ENCODE measurements at places on chromosomes 6 and 20. TPM values are rescaled to one million over a fixed set of nuclear protein-coding genes. Genes with fewer than 3 reads are reported as not detected.
A peak's percentile ranks its signal among the peaks of the same experiment; 100 is the strongest.

DNA sequence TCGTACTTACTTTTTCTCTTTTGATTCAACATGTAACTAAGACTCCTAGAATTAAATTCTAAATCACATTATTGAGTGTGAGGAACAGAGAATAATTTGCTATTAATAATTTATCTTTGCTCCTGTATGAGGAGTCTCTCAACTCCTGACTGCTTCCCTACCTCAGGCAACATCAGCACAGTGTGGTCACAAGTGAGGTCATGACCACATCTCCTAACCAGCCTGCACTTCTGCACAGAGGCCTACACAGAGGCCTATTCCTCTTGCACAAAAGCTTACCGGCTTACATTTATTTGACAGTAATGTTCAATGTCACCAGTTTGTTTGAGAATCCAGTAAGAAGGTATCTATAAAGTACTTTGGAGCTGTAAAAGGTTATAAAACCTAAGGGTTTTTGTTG lies 637.4 kb upstream of the MARCKS start:
- no peak overlapping the region for H3K4me3 ChIP-seq
- no peaks in the 10 kb centered on the region for H3K4me1 ChIP-seq
- no peaks in the 10 kb centered on the region for H3K36me3 ChIP-seq
- H3K27ac ChIP-seq: no peak overlapping the region
- DNase-seq: no peak
- no peaks in the 10 kb centered on the region for H3K27me3 ChIP-seq

- H3K4me1 ChIP-seq: peaks cover 52% of the 10 kb centered on the region
- H3K36me3 ChIP-seq: peaks cover 7% of the 10 kb centered on the region
- H3K27ac ChIP-seq: peak overlapping the region; percentile 80
Observed at GRCh38 chr6:45422503-45423110, 44.9 kb upstream of the SUPT3H start.

- H3K27ac ChIP-seq: no peak overlapping the region
- H3K4me1 ChIP-seq: peaks cover 34% of the 10 kb centered on the region
- H3K27me3 ChIP-seq: no peaks in the 10 kb centered on the region
- no peaks in the 10 kb centered on the region for H3K36me3 ChIP-seq
Observed at GRCh38 chr6:1834646-1835516, 225.2 kb downstream of the FOXC1 start.

DNA sequence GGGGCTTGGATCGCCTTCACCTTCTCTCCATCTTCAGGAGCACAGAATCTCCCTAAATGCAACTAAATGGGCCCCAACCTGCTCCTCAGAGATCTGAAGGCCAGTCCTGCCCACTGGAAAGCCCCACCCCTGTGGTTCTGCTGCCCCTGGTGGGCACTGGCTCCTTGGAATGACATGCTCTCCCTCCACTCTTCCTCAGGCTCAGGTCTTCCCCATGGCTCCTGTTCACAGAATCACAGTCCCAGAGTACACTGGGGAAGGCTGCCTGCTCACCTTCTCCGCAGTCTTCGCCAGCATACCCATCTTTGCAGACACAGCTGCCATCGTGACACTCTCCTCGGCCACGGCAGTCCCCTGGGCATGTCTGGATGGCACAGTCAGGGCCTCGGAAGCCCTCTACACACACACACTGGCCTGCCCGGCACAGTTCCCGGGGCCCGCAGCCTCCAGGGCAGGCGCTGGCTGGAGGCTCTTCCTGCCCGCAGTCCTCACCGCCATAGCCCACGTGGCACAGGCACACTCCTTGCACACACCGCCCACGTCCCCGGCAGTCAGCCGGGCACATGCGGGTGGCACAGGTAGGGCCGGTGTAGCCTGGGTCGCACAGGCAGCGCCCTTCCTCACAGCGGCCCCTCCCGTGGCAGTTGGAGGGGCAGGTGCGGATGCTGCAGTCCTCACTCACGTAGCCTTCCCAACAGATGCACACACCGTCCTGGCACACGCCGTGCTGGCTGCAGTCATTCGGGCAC lies 13.6 kb downstream of the TNXB start:
- peaks cover 28% of the 10 kb centered on the region for H3K4me1 ChIP-seq
- H3K27ac ChIP-seq: no peak overlapping the region
- no peak for DNase-seq
- H3K27me3 ChIP-seq: peaks cover 25% of the 10 kb centered on the region

DNA sequence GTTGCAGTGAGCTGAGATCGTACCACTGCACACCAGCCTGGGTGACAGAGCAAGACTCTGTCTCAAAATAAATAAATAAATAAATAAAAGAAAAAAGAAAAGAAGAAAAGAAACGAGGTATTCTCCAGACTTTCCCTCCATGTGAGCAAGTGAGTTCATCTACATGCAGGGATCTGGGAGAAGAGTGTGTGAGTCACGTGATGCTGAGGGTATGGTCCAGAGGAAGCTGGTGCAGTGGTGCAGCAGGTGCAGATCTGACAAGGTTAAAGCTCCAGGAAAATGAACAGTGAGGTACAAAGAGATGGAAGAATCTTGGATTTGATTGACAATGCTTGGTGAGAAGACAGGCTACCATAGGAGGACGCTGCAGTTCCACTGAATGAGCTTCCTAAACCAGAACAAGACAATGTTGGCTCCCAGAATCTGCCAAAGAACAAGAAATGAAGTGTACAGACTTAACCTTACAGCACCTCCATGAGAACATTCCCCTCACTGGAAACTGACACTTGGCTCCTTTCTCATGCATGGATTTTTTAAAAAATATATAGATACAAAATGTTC lies 79.5 kb upstream of the BTBD3 start:
- no peak overlapping the region for H3K27ac ChIP-seq
- H3K4me1 ChIP-seq: peaks cover 9% of the 10 kb centered on the region
- no peaks in the 10 kb centered on the region for H3K36me3 ChIP-seq
- DNase-seq: no peak
- peaks cover 1% of the 10 kb centered on the region for H3K27me3 ChIP-seq
- no peak overlapping the region for H3K4me3 ChIP-seq

- peak; percentile 60 for DNase-seq
- peaks cover 28% of the 10 kb centered on the region for H3K4me1 ChIP-seq
- H3K36me3 ChIP-seq: no peaks in the 10 kb centered on the region
- no peak overlapping the region for H3K4me3 ChIP-seq
- no peaks in the 10 kb centered on the region for H3K27me3 ChIP-seq
- no peak overlapping the region for H3K27ac ChIP-seq
Observed at GRCh38 chr6:137705160-137706082, 161.6 kb upstream of the TNFAIP3 start.

DNA sequence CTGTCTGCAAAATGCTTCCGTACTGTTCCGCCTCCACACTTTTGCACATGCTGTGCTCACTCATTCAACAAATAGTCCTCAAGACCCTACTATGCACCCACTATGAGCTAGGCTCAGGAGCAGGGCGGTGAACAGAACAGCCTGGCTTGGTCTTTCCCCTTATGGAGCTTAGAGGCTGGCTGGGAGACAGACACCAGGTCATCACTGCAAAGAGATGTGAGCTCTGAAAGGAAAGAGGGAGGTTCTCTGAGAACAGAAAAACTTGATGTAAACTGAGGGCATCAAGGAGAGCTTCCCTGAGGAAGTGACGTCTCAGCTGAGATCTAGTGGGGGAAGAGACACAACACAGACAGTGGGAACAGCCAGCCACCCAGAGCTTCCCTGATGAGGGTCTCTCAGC lies 31.0 kb upstream of the TGM2 start:
- peaks cover 1% of the 10 kb centered on the region for H3K27me3 ChIP-seq
- H3K27ac ChIP-seq: peak overlapping the region; percentile 88
- DNase-seq: no peak
- peaks cover 55% of the 10 kb centered on the region for H3K4me1 ChIP-seq

GRCh38 chr6:119325559-119326265 lies 23.8 kb downstream of the MAN1A1 start:
- H3K27ac ChIP-seq: no peak overlapping the region
- no peak for DNase-seq
- no peaks in the 10 kb centered on the region for H3K36me3 ChIP-seq
- H3K27me3 ChIP-seq: peaks cover 3% of the 10 kb centered on the region
- H3K4me1 ChIP-seq: no peaks in the 10 kb centered on the region

- H3K27me3 ChIP-seq: no peaks in the 10 kb centered on the region
- no peaks in the 10 kb centered on the region for H3K36me3 ChIP-seq
- no peaks in the 10 kb centered on the region for H3K4me1 ChIP-seq
- no peak for DNase-seq
Observed at GRCh38 chr20:59802471-59803221, 130.8 kb downstream of the SYCP2 start.

- H3K27me3 ChIP-seq: no peaks in the 10 kb centered on the region
- H3K4me3 ChIP-seq: no peak overlapping the region
- H3K36me3 ChIP-seq: peaks cover 5% of the 10 kb centered on the region
- no peak for DNase-seq
Observed at GRCh38 chr6:70474751-70475150, 61.4 kb downstream of the FAM135A start.

DNA sequence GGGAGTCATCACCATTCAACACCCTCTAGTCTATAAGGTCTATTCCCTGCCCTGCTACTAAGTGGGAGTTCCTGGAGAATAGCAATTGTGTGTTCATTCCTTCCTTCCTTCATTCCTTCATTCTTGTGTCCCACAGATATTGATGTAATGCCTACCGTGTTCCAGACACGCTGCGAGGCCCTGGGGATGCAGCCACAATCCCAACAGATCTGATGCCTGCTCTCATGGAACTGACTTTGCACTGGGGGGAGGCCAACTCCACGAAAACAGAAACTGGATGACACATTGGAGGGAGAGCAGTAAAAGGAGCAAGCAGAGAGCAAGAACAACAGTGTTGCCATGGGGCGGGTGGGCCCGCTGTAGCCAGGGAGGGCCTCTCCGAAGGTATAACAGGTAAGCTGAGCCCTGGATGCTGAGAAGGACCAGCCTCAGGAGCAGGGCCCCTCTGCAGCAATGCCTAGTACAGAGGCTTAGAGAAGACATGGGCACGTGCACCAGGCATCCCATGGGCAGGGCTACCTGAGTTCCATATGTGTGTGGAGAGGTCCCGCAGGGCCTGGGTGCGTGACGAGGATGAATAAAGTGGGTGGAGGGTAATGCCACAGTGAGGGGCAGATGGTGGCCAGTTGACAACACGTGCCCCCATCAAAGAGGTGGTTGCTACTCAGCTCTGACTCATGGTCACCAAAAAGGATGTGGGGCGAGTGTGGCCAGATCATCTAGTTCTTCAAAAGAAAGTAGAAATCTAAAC lies 173.9 kb downstream of the NFATC2 start:
- peaks cover 59% of the 10 kb centered on the region for H3K4me1 ChIP-seq
- no peak for DNase-seq
- H3K36me3 ChIP-seq: peaks cover 5% of the 10 kb centered on the region
- H3K4me3 ChIP-seq: no peak overlapping the region

DNA sequence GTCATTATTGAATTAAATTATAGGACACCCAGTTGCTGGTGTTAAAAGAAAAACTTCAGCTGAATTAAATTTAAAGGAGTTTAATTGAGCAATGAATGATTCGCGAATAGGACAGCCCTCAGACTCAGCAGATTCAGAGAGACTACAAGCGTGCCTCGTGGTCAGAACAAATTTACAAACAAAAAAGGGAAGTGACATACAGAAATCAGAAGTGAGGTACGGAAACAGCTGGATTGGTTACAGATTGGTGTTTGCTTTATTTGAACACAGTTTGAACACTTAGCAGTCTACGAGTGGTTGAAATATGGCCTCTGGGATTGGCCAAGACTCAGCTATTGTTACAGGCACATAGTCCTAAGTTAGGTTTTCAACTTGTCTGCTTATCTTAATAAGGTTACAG lies 25.8 kb upstream of the TNFRSF21 start:
- H3K4me1 ChIP-seq: no peaks in the 10 kb centered on the region
- H3K4me3 ChIP-seq: no peak overlapping the region
- H3K27ac ChIP-seq: no peak overlapping the region
- no peak for DNase-seq
- H3K27me3 ChIP-seq: peaks cover 3% of the 10 kb centered on the region

DNA sequence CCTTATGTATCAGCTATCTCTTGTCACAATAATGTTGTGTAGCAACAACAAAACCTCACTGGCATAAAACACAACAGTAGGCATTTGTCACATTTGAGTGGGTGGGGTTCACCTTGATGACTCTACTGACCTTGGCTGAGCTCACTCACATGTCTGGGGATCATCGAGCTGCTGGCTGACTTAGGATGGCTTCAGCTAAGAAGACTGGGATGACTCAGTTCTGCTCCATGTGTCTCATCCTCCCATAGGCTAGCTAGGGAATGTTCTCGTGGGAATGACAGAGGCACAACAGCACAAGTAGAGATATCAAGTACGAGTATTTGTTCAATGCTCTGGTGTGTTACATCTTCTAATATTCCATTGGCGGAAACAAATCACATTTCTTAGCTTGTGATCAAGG lies 167.9 kb downstream of the PLCB1 start:
- DNase-seq: peak; percentile 23
- peaks cover 13% of the 10 kb centered on the region for H3K4me1 ChIP-seq

- peak overlapping the region; percentile 82 for H3K4me3 ChIP-seq
- H3K4me1 ChIP-seq: peaks cover 76% of the 10 kb centered on the region
- H3K36me3 ChIP-seq: no peaks in the 10 kb centered on the region
- DNase-seq: peak; percentile 41
- peak overlapping the region; percentile 100 for H3K27ac ChIP-seq
Observed at GRCh38 chr20:50304501-50304856, 113.8 kb downstream of the CEBPB start.

- H3K4me3 ChIP-seq: peak within 1 kb of the TSS; percentile 87
- H3K27me3 ChIP-seq: peaks cover 1% of the 10 kb centered on the region
- H3K4me1 ChIP-seq: peaks cover 17% of the 10 kb centered on the region
Observed at GRCh38 chr6:31680226-31681134, at the start of gene LY6G5C. Gene LY6G5C, minus strand, starts transcription at chr6:31681067. Its CDS starts 694 bp downstream, at chr6:31680373.

GRCh38 chr6:38113825-38114576 lies 294.5 kb downstream of the ZFAND3 start:
- H3K4me1 ChIP-seq: peaks cover 66% of the 10 kb centered on the region
- H3K4me3 ChIP-seq: no peak overlapping the region
- H3K27me3 ChIP-seq: no peaks in the 10 kb centered on the region
- no peak for DNase-seq
- H3K27ac ChIP-seq: no peak overlapping the region

GRCh38 chr6:1013656-1014430 lies 298.1 kb upstream of the FOXQ1 start:
- H3K4me3 ChIP-seq: no peak overlapping the region
- no peak for DNase-seq

- H3K4me3 ChIP-seq: no peak overlapping the region
- H3K27me3 ChIP-seq: peaks cover 8% of the 10 kb centered on the region
- DNase-seq: no peak
- H3K36me3 ChIP-seq: no peaks in the 10 kb centered on the region
- H3K27ac ChIP-seq: no peak overlapping the region
Observed at GRCh38 chr6:150180517-150180916, 37.7 kb downstream of the PPP1R14C start.

DNA sequence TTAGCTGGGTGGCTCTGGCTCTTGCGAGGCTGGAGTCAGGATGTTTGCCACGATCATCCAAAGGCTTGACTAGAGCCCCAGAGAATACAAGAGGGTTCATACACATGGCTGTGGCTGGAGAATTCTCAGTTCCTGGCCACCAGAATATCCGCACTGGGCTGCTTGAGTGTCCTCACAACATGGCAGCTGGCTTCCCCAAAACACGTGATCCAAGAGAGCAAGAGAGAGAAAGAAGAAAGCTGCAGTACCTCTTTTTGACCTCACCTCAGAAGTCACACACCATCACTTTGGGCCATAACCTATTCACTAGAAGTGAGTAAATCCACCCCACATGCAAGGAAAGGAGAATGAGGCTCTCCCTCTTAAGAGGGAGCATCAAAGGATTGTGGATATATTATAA lies 21.5 kb upstream of the BPIFB1 start:
- H3K27ac ChIP-seq: no peak overlapping the region
- H3K4me1 ChIP-seq: peaks cover 14% of the 10 kb centered on the region
- no peak for DNase-seq

The SLC44A4 gene
- total RNA-seq: not detected

The ALDH8A1 gene
- total RNA-seq: not detected

The TFEB gene
- total RNA-seq: 11.7 TPM

The RAB23 gene
- 26.6 TPM for total RNA-seq

The LTA gene
- total RNA-seq: not detected

The ZSCAN31 gene
- total RNA-seq: 0.80 TPM

The KLC4 gene
- 14.7 TPM for total RNA-seq

The PAX1 gene
- total RNA-seq: not detected

The SUMO4 gene
- 0.57 TPM for total RNA-seq

Measured in HFFc6 (cell line).